COR-L47 (cell line): ENCODE measurements at places on chromosomes 3 and 15.

DNA sequence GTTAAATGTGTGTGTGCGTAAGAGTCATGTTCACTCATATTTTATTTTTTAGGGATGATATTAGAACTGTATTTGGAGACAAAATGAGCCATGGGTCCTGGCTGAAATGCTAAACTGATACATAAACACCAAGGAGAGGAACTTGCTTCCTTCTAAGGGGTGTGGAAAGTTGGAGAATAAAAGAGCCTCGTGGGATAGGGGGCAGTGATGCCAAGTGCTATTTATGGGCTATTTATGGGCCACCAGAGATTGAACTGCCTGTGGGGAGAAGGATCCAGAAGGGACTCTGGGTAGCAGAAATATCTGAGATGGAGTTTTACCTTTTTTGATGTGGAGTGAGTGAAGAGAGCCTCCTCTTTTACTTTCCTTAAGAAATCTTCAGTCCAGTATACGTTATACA, 1.8 kb upstream of the ARNT2 start:
- DNase-seq, result no peak

- no peak for DNase-seq
These were observed 504.1 kb downstream of the TBL1XR1 start for GRCh38 chr3:176692966-176693785.

- DNase-seq, result peak; percentile 39
These were observed 667.8 kb upstream of the NAALADL2 start for GRCh38 chr3:174191380-174191779.

DNA sequence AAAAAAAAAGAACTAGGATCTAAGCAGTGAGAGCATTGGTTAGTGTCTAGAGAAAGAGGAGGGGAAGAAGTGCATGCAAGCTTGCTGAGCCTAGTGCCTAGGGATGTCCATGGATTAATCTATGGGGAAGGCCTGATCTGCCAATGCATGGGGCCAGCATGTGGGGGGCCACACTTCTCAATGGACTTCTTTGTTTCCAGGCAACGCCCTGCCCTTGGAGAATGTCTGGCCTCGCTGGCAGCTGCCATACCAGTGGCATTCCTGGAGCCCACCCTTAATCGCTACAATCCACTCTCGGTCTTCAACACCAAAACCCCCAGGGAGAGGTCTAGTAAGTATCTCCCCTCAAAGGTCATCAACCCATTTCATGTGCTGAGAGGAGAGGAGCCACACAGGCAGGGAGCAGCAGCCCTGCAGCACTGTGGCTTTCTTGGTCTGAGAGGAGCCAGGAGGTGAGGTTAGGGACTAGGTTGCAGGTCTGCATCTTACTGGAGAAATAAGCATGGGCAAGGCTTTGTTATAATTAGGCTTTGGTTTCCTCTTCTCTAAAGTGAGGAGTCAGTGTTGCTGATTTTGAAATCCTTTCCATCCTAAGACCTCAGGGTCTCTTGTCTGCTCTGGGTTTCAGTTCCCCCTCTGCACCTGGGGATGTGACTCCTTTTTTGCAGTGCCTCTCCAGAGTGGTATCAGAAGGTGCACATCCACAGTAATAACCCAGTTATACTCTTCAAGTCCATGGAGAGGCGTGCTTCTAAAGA, 188.1 kb upstream of the CHRM5 start:
- no peak for DNase-seq

GRCh38 chr3:66483409-66483906, 17.4 kb downstream of the LRIG1 start:
- no peak for DNase-seq

DNA sequence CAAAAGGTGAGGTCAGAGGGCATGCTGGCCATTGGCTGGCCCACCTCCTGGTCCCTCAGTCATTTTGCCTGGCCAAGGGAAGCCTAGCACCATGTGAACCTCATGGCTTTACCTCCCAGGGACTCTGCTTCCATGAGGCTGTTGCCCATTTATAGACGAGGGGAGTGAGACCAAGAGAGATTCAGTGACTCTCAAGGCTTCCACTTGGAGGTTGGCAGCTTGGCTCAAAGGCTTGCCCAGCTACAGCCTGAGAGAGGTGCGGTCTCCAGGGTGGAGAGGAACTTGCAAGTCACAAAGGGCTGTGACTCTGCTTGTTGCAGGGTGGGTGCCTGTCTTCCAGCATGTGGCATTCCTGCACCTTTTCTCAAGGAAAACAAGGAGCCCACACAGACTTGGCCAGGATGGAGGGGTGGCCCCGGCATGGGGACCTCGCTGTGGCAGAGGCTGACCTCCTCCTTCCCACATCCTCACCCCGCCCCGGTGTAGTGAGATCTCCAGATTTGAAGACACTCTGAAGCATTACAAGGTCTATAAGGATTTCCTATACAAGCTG, 24.5 kb downstream of the CFAP100 start:
- no peak for DNase-seq

GRCh38 chr3:9028134-9028533, 64.9 kb upstream of the RAD18 start:
- DNase-seq, result peak; percentile 20
